Stimulated activated CD8-positive, alpha-beta memory T cell treated with anti-CD3 and anti-CD28 coated beads, Interleukin-15, amount 100 ng/mL, for 4 hours (primary cell): ENCODE measurements at places on chromosomes 7 and 10.

DNA sequence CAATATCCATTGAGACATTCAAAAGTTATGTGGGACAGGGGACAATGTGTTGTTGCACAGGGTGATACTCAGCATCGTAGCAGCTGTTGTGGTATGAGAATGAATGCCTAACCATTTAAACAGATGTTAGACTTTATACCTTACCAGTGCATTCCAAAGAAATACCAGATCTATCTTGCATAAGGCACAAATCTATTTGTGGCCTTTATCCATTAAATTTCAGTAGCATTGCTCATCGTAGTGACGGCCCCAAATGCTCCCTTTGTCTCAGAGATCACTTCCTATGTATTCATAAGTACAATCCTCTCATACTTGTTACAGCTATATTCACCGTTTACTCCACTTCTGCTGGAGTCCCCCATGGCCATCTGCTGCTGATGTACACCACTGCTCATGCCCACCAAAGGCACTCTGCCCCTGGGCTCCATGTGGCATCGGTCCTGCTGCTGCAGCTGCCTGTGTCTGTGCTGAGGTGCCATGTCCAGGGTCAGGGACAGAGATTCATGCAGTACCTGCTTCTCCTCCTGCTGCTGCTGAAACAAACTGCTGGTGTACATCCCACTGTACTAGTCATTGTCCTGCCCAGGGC, 96.3 kb downstream of the CPED1 start:
- DNase-seq: no peak

GRCh38 chr10:76969366-76969948, 668.2 kb downstream of the KCNMA1 start:
- no peak for DNase-seq

DNA sequence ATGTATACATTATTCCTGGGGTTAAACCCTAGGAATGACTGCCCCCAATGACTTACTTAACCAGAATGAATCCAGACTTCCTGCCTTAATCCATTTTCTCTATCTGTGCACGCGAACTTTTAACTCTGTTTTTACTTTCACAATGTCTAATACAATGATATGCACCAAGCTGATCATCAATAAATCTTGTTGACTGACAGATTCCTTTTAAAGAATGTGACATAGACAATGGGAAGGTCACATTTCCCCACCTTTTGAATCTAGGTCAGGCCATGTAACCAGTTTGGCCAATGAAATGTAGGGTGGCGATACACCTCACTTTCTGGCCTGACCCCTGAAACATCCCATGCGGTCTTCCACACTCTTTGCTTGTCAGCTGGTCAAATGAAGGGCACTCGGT, 23.2 kb upstream of the ELAPOR2 start:
- no peak for DNase-seq

DNA sequence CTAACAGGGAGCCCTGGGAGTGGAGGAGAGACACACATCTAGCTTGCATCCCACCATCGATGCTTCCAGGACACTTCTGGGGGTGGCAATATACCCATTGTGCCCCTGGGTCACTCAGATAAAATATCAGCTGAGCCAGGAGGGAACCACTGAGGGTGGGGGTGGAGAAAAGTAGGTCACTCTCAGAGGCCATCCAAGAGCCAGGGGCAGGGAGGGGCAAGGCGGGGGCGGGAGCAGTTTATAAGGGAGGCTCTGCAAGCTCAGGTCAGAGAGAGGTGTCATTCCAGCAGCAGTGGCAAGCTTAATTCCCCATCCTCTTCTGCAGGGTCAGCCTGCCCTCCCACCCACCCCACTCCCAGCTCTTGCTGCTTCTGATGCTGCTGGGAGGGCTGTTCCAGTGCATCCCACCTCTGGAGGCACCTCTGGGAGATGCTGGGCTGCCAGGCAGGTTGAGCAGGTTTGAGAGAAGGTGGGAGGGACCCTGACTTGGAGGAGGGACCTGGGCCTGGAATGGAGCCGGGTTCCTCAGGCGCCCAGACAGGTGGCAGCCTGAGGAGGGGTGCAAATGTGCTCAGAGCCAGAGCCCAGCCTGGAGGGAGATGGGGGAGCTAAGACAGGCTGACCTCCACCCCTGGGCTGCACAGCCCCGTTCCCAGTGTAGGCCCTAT, 20.1 kb upstream of the TLX1 start:
- no peak for DNase-seq

GRCh38 chr10:7672341-7673134, 5.8 kb upstream of the ITIH5 start:
- no peak for DNase-seq

- no peak for DNase-seq
Measured at GRCh38 chr10:109114579-109114978, 808.7 kb downstream of the XPNPEP1 start.

GRCh38 chr10:5812283-5813090, 747 bp downstream of the GDI2 start:
- peak; percentile 5 for DNase-seq

- no peak for DNase-seq
Measured at GRCh38 chr7:44460325-44460724, 30.1 kb downstream of the NUDCD3 start.

GRCh38 chr7:91424371-91424770, 160.1 kb downstream of the FZD1 start:
- no peak for DNase-seq

GRCh38 chr7:114930107-114930661, 8.3 kb downstream of the MDFIC start:
- DNase-seq: no peak

DNA sequence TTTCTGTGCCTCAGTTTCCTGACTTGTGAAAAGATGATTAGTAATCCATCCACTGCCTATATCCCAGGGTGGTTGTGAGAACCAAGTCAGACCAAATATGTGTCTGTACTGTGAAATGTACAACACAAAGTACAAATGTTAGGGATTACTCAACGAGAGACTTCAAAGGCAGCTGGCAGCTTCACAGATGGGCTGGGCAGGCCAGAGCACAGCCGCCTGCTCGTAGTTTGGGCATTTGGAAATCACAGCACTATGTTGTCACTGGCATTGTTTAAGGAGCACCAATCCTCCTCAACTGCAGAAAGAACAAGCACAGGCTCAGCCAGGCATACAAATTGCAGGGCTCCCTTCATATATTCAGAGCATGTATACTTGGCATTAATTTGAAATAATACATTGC, 64.5 kb upstream of the C10orf90 start:
- DNase-seq: no peak

- no peak for DNase-seq
Measured at GRCh38 chr10:98445200-98445812, 1.4 kb downstream of the HPS1 start.

GRCh38 chr10:31384589-31384949, 65.6 kb downstream of the ZEB1 start:
- no peak for DNase-seq

DNA sequence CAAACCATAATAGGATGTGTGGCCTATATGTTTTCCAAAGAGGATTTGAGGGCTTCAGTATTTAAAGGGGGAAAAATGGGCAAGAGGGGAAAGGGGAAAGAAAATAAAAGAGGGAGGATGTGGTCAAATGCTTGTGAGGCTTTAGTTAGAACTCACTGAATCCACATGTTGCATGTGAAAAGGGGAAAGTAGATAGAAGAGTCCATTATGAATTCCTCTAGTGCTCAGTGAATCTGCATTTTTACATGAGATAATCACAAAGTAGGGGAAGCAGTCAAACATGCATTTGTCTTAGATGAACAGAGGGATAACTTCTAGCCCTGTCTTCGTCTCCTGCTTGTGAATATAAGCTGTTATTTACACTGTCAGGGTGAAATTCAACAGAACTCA, 24.6 kb upstream of the AKAP9 start:
- DNase-seq: no peak

DNA sequence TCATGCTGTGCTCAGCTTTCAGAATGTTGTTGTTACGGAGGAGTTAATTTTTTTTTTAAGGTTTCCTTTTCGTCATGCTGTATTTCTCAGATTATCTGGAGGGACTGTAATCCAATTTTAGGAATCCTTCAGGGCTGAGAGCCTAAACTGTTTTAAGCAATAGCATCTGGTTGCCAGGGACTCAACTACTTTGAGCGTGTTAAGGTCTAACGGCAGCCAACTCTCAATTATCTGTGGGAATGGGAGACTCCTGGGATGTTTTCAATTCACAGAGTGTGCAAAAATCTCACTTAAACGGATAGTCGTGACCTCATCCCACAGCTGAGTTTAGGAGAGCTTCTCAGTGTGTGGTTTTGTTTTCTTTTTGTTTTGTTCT, 291.7 kb downstream of the AUTS2 start:
- DNase-seq: no peak

DNA sequence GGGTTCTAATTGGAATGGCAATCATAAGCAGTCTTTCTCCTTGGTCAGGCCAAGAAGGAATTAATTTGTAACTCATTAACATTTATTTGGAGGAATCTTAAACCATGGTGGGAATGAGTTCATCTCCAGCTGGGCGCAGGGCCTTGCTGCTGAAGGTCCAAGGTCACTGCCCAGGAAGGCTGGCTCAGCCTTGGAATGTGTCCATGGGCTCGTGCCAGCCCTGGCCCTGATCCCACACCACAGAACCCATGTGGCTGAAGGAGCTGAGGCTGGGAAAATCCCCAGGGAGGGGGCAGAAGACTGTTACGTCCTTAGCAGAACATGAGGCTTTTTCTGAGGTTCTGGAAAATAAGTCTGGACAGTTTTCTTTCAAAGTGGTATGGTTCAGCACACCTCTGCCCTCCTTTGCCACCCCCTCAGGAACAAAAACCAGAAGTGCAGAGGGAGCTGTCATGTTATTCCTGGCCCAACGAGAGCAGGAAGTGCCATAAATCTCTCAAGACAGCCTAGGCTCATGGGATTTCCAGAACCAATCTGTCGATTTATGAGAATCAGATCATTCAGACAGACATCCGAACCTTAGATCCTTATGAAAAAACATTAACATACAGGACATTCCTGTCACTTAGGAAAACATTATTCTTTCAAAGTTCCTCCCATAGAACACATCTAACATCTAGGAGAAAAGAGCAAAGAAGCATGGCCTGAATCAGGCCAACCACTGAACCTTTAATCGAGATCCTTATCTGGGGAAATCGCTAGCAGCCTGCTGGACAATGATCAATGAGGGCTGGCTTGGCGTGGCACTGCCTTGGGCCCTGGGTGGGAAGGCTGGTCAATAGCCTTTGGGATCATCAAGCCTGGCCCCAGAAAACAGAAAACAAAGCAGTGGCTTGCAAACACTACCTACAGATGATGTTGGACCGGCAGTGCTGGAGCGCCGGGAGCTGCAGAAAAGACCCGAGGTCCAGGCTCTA, 134.3 kb downstream of the TAX1BP1 start:
- no peak for DNase-seq

GRCh38 chr10:61761825-61762217, 99.1 kb downstream of the CABCOCO1 start:
- no peak for DNase-seq

DNA sequence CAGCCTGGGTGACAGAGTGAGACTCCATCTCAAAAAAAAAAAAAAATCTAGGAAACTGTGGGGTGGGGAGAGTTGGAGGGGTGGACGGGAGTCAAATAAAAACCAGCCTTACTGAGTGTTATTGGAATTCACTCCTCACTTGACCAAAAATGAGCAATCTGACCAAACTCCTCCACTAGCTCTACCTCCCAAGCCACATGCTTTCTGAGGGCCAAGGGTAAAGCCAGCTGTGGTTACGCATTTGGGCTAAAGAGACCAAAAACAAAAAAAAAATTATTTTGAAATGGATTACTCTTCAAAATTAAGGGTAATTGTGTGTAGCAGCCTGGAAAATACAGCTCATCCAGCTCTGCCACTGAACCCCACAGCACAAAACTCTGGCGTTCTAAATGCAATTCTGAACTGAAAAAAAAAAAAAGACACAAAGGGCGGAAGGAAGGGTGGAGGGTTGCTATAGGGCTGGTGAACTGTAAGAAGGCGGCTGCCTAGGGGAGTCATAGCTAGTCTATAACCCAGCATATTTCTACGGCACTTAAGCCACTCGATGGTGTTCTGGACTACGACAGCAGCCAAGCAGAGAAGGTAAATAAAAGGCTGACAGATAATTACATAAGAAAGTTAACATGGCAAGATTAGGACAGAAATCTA, 7.8 kb downstream of the ELMO1 start:
- no peak for DNase-seq

GRCh38 chr10:59212301-59212798, 35.9 kb downstream of the PHYHIPL start:
- no peak for DNase-seq

- no peak for DNase-seq
Measured at GRCh38 chr10:58254644-58255043, 13.1 kb downstream of the IPMK start.

DNA sequence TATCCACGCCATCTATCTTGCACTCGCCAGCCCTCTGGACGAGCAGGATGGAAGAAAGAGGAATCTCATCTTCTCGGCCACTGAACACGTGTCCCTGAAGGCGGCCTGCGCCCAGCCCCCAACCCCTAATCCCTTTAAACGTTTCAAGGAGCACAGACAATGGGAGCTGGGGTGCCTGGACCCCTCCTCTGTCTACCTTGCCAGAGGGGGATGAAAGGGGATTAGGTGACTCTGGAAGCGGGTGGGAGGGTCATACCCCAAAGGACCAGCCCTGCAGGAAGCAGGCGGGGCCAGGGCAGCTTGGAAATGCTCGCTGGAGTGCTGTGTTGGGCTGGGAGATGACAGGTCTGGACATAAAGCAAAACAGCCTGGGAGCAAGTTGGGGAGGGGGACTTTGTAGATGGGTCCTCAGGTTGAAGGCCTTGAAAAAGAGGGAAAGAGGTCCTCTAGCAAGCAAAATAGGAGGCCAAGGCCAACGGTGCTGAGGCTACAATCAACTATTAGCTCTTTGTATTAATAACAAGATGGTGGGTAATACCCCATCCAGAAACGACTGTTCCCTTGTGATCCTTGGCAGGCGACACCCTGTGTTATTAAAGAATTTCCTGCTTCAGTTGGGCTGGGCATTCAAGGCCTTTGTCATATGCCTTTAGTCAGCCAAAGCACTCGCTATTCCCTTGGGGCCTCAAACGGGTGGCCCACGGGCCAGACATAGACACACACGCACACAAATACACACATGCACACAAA, 126.5 kb upstream of the UNC5B start:
- no peak for DNase-seq

GRCh38 chr7:155057076-155057475, 13.0 kb upstream of the HTR5A start:
- DNase-seq: no peak

GRCh38 chr7:152881893-152882292, 122.3 kb downstream of the ACTR3B start:
- DNase-seq: no peak

DNA sequence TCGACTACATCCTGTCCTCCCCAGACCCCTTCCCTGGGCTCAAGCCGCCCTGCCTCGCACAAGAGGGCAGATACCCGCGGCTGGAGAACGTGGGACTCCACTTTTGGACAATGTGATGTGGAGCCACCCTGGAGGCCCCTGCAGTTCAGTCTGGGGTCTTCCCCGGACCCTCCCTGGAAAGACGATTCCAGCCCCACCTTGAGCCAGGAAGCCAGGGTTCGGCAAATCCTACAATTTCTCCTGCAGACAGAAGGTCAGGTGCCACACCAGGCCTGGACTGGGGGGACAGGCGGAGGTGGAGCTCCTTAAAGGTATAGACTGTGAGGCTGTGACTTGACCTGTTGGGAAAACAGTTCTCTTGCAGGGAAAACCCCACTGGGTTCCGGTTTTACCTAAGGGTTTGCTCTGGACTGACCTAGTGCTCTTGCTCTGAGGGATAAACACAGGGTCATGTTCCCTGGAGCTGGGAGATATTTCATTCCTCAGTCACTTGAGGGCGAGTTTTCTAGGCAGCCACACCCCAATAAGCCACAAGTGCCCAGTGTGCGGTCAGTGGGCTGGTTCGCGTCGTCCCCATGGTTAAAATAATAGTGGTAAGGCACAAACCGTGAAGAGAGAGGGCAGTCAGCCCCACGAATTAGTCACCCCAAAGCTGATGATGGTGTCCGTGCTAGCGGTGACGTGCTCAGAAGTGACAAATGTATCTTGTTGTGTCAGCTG, 1.6 kb downstream of the FOXL3 start:
- no peak for DNase-seq
